ENCODE measurements at places on chromosomes 4 and X. TPM values are rescaled to one million over a fixed set of nuclear protein-coding genes. Genes with fewer than 3 reads are reported as not detected.

GRCh38 chr4:121143131-121143530 is 21.0 kb downstream of the TNIP3 start:
- no peak for DNase-seq

Gene BEND2
- total RNA-seq = not detected

DNA sequence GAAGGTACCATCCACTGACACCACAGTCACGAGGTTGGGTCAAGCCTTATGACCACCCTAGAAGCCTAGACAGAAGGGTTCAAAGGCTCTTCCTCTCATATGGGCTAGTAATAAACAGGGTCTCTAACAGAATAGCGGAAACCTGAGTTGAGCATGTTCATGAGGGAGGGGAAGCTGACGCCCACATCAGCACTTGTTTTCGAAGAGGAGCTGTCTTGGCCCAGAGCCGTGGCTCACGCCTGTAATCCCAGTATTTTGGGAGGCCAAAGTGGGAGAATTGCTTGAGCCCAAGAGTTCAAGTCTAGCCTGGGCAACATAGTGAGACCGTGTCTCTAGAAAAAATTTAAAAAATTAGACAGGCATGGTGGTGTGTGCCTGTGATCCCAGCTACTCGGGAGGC is 21.5 kb upstream of the TMSB4X start:
- DNase-seq = no peak

- no peak for DNase-seq
Observed at GRCh38 chrX:153861151-153861550, 24.8 kb downstream of the L1CAM start.

GRCh38 chr4:53716011-53716410 is 124.7 kb upstream of the LNX1 start:
- no peak for DNase-seq

- no peak for DNase-seq
Observed at GRCh38 chrX:155967653-155968325, 29.7 kb upstream of the IL9R start.

Gene OPRPN
- not detected for total RNA-seq

DNA sequence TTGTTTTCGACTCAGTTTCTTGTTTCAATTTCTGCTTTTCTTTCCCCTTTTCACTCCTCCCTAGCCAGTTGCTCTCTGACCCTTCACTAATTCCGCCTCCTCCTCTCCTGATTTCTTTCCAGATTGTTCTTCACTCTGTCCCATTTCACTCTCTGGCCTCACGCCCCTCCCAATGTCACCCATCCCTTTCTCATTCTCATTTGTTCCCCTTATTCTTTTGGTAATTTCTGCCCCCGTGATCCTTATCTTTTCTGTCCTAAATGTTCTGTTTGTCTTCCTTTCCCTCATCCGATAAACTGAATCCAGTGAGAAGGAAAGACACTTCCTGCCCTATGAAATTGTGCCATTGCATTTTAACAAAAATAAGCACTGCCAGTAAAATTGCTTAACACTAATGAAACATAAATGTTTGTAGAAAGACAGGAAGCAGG is 94.5 kb upstream of the RASGEF1B start:
- no peak for DNase-seq

Gene PNMA6E
- not detected for total RNA-seq

DNA sequence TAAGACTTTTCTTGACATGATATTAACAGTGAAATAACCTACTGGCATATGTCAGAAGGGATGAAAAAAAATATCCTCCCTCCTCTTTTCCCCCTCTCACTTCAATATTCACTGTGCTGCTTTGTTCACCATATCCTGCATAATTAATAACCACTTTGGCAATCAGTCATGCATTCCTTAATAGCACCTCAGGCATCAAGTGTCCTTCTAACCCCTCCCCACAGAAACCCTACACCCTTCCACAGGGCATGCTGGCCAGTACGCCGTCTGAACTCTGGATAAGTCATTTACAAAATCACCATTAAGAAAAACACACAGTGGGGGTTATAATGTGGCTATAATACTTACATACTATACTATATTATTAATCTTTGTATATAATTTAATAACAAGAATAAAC is 165.9 kb downstream of the PDGFC start:
- DNase-seq = no peak

Gene NSD2
- 30.8 TPM for total RNA-seq

GRCh38 chr4:28481565-28481964 is 1620.9 kb downstream of the STIM2 start:
- peak; percentile 12 for DNase-seq

DNA sequence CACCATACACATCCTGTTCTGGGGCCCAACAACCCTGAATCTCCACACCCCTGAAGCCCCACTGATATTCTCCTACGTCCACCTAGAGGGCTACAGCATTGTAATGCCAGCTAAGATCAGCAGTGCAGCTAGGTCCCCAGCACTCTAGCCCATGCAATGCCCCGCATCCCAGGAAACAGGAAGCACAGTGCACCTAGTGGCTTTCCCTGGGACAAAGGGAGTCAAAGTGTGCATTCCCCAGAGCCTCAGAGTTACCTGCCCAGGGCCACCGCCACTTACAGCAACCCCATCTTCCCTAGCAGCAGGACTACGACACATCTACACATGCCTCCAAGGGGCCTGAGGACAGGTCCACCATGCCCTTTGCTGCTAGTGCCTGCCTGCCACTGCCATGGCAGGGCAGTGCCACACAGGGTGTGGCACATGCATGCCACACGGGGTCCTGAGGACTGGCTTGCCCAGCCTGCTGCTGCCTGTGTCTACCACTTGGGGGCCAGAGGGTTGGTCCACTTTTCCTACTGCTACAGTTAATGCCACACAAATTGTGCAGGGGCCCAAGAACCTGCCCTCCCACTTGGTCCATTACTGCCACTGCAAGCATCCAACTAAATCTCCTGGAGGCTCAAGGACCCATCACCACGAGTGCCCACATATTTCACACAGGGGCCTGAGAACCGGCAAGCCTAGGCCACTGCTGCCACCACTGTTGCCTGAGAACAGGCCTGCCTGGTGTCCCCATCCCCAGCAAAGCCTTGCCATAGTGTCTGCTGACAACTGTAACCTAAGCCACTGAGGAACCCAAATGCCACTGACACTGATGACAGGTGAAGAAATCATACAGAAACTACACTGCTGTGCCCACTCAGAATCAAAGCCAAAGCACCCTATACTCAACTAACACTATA is 23.7 kb downstream of the TLR6 start:
- no peak for DNase-seq

- DNase-seq = no peak
Observed at GRCh38 chr4:159013692-159014091, 89.2 kb upstream of the RAPGEF2 start.

- no peak for DNase-seq
Observed at GRCh38 chr4:7044137-7044930, 1.2 kb downstream of the TADA2B start.

Gene PLAC8
- total RNA-seq = 16.6 TPM

Gene REELD1
- not detected for total RNA-seq

DNA sequence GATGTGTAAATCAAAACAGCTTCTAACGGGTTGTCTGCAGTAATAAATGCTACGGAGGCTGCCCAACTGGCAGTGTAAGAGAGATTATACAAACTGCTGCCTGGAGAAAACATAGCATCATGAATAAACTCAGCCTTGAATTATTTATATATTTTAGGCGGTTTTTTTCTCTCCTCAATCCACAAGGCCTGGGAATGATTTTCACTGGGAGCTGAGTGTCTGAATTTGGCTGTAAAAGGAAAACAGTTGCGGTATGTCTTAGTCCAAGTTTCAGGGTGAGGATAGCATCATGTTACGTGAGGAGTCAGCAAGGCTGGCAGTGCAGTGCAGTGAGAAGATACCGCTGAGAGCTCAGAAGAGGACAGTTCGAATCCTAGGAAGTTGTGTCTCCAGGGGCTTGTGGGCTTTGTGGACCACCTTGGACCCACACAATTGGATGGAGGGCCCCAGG is 291.5 kb upstream of the BOD1L1 start:
- peak; percentile 8 for DNase-seq

DNA sequence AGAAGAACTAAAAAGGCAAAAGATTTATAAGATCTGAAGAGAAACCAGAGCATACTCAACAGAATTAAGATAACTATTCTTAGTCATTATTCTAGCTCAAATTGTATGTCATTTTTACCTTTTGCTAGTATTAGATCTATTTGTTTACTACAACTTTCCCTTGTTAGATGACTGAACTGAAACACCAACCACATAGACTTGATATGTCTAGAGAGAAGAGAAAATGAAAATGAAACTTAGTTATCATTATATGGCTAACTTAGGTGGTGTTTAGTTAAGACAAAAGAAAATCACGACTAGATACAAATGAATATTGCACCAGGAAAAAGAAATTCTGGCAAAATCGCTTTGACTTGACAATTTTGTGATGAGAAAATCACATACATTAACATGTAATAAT is 690.8 kb downstream of the PCDH18 start:
- no peak for DNase-seq

DNA sequence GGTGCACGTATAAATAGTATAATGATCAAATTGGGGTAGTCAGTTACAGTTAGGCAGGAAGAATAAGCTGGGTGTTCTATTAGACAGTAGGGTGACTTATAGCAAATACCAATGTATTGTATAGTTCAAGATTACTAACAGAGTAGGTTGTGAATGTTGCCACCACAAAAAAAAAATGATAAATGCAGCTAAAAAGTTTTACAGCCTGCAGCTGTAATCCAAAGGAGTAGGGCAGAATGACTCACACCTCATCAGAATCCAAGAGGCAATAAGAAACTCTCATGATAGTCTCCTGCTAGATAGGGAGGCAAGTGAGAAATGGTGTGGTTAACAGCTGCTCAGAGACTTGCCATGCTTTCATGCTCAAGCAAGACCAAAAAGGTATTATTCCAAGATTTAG is 19.6 kb upstream of the TCEAL4 start:
- DNase-seq = peak; percentile 61

DNA sequence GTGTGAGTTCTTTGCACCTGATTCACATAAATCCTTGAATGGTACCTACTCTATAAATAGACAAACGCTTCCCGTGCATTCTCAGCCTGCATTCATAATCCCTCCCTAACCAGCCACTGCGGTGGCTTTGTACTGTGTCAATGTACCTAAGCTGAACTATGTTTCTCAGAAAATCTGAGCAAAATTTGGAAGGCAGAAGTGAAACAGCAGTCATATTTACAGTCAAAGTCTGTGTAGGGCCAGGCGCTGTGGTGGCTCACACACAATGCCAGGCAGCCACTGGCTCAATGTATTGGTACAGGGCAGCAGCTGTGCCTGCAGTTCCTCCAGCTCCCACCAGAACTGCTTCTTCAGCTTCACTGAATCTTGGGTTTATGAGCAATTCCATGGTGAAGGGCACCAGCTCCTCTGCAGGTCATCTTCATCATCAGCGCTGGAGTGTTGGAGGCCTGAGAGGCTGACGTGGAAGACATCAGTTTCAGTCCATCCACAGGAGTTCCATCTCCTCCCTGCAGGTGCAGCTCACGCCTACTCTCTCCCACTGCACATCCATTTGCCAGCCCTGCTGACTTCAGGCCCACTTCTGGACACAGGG is 32.3 kb upstream of the IRF2 start:
- no peak for DNase-seq

DNA sequence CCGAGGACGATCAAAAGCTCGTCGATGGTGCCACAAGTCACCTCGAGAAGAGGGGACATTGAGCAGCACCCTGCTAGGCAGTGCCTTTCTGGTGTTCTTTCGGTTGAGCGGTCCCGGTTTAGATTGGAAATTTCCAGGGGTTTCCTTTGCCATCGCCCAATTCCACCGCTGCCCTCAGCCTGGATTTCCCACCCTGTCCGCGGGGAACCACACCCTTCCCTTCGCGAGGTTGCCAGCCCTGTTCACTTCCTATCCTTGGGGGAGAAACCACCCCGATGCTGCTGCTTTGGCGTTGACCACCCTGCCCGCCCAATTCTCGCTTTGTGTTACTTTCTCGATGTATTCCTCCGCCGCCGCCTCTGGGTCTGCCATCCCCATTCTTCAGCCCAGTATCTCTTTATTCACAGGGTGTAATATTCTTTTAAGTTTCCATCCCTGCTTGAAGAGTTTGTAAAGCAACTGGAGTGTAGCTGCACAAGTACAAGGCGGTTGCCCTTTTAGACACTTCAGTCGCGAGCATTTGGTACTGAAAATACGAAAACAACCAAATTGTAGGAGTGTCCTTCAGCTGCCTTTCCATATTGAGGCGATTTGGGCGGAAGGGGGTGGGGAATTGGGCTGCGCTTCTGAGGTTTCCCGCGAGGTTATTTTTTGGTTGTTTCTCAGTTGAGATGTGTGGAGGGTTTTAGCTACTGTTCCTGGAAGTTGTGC is 1.1 kb downstream of the OGT start:
- peak; percentile 30 for DNase-seq

Gene CSAG1
- not detected for total RNA-seq

Gene PDE5A
- total RNA-seq = 33.2 TPM

- DNase-seq = no peak
Observed at GRCh38 chrX:127404161-127404560, 584.6 kb downstream of the PRR32 start.

DNA sequence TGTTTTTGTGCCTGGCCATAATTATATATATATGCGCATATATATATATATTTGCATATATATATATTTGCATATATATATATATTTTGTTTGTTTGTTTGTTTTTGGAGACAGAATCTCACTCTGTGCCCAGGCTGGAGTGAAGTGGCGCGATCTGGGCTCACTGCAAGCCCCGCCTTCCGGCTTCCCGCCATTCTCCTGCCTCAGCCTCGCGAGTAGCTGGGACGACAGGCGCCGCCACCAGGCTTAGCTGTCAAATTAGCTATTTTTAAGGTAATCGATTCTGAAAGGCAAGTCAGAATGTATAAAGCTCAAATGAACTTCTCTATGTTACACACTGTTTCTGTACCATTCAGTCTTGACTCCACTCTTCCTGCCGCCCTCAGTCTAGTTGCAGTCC is 273.3 kb downstream of the TRIML1 start:
- DNase-seq = no peak

DNA sequence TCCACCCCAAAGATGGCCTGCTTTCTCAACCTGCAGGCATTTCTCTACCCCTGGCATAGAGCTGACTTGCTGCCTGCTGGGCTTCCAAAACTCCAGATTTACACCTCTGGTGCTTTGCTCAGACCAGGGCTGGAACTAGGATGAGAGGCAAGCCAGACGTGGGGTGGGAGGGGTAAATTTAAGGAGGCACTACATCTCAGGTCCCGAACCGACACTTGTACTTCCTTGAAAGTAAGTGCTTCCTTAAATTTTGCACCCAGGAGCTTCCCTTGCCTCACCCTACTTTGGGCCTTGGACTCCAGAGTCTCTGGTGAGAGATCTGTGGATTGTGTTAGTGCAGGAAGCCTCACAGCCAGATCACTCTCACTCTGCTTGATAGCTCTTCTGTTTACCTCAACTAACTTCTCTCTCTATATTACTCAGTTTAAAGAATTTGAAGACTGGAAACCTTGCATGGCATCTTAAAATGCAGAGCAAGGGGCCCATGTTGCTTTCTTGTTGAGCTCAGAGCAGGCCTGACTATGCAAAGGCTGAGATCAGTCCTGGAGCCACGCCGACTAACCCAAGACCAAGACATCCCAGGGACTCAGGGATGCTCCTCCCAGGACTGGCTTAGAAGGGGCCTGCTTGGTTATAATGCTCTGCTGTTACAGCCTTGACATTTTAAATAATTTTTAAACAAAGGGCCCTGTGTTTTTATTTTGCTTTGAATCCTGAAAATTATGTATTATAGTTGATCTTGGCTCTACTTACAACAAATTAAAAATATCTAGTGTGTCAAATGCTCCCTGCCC is 145.0 kb upstream of the LEF1 start:
- no peak for DNase-seq

Gene TRPC5OS
- total RNA-seq = 0.67 TPM

All from hepatocyte (in vitro differentiated cells).